ENCODE measurements at places on chromosomes 1 and 21.

GRCh38 chr1:70941563-70941962 is 106.1 kb downstream of the PTGER3 start:
- DNase-seq, result no peak

DNA sequence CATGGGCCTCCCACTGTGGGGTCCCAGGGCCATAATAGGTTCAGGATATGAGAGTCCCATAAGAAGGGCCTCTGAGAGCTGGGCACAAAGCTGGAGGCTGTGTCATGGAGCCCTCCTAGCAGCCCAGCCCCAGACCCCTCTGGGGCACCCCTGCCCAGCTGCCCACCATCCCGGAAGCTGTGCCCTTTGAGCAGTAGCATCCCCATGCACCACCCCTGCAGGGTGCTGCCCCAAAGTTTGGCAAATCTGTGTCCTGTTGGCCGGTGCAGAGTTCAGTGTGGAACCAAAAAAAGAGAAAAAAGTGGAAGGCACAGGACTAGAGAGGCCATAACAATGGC is 17.6 kb downstream of the TNNT2 start:
- no peak for DNase-seq

GRCh38 chr1:30450148-30450817 is 273.1 kb downstream of the MATN1 start:
- DNase-seq, result no peak

DNA sequence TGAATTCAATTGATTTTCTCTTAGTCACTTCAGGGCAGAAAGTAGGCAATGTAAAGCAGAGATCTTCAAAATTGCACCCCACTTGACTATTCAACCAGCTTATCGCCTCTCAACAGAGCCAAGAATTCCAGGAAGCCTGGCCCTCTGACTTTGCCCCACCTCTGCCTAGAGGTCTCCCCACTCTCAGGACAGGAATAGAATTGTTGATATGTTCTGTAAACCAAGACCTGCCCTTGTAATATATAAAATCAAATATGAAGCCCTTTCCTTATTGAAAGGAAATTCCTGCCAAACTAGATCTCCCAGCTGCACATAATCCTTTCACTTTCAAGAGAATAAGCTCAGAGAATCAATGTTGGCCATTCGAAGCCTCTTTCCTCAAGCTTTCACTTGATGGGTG is 116.1 kb upstream of the DPT start:
- DNase-seq, result no peak

DNA sequence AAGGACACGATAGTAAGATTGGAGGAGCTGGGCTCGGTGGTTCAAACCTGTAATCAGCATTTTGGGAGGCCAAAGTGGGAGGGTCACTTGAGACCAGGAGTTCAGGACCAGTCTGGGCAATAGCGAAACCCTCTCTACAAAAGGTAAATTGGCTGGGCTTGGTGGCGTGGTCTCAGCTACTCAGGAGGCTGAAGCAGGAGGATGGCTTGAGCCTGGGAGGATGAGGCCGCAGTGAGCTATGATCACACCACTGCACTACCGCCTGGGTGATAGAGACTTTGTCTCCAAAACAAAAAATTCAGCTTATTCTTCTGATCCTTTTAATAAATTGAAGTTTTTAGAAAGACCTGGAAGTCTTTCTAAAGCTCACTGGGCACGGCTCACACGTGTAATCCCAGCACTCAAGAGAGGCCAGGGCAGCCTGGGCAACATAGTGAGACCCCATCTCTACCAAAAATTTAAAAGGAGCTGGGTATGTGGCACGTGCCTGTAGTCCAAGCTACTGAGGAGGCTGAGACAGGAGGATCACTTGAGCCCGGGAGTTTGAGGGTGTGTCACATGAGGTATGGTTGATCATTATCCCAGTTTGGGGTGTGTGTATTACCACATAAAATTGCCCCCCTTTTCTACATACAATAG is 15.3 kb downstream of the MASP2 start:
- no peak for DNase-seq

GRCh38 chr1:217983051-217983375 is 302.1 kb upstream of the RRP15 start:
- peak; percentile 16 for DNase-seq

- no peak for DNase-seq
These were observed 690.5 kb downstream of the BRINP3 start for GRCh38 chr1:189787201-189787600.

GRCh38 chr1:235892202-235892601 is 25.5 kb upstream of the LYST start:
- no peak for DNase-seq

DNA sequence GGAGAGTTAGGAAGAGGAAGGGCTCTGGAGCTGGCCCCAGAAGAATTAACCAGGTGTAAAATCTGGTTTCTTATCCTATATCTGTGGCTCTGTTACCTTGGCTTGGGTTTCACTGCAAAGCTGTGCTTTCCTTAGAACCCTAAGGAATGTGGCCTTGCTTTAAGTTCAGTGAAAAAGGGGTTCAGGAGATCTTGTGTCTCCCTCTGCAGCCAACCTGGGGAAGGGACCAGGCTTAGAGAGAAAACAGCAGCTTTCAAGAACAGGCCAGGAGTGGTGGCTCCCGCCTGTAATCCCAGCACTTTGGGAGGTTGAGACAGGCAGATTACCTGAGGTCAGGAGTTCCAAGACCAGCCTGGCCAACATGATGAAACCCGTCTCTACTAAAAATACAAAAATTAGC is 16.1 kb upstream of the MYCL start:
- DNase-seq, result no peak

- no peak for DNase-seq
These were observed 8.0 kb downstream of the TRNAU1AP start for GRCh38 chr1:28560886-28561285.

DNA sequence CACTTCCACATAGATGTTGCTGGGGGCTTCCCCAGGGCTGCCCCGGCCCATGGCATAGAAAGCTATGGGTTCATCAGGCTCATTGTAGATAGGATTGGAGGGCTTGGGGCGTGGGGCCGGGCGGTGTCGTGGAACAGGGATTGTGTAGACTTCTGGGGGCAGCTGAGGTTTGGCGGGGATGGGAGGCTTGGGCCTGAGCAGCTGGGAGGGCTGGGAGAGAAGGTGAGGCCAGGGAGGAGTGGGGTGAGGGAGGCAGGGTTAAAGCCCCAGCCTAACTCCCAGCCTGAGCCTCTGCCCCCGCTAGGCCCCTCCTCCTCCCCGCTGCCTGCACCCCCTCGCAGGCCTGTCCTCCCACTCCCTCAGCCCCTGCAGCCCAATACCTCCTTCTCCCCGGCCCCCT is 7.4 kb downstream of the SH2D2A start:
- DNase-seq, result no peak

DNA sequence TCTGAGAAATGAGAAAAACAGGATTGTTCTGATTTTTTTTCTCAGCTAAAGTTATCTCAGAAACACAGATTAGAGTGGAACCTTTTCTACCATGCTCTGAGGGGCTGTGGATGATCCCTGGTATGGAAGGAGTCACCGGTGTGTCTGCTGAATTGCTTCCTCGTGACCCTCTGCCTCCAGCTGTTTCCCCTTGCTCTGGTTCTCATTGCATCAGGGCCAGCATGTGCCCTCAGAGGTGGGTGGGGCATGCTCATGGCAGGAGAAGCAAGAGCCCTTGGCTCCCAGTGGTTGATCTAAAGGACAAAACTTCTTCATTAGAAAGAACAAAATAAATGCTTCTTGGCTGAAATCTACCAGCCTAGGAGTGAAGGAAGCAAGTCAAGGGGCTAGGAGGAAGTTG is 183.2 kb upstream of the HMCN1 start:
- DNase-seq, result no peak

DNA sequence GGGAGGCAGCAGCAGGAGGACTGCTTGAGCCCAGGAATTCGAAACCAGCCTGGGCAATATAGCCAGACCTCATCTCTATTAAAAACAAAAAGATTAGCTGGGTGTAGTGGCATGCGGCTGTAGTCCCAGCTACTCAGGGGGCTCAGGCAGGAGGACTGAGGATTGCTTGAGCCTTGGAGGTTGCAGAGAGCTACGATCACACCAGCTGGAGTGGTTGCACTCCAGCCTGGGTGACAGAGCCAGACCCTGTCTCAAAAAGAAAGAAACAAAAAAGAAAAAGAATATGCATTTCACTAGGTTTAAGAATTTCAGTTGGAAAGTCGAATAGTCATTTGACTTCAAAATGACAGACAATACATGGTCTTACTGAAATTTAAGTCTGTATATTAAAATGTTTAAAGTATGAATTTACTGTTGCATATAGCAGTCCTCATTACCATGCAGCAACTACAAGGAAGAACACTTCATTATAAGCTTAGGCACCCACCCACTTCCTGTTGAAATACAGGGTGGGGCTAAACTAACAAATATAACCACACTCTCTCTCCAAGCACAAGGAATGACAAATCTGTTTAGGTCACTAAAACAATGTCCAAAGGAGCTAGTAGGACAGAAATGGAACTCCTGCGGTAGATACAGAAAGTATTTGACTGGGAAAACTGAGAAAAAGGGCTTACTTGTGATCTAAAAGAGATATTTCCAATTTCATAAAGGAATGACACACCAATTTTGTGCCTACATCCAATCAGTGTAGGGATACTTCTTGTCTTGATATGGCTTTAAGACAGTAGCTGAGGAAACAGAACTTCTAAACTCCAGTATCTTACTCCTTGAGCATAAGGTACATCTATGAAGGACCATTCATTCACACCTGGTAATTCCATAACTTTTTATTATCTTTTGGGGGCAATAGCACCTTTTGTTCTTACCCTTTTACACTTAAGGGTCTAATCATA is 44.1 kb downstream of the GPR3 start:
- no peak for DNase-seq

GRCh38 chr1:32394890-32395432 is 720 bp upstream of the BSDC1 start:
- DNase-seq, result peak; percentile 46

GRCh38 chr1:174258148-174258550 is 98.8 kb downstream of the RABGAP1L start:
- DNase-seq, result peak; percentile 46

GRCh38 chr21:17730782-17731181 is 88.4 kb downstream of the C21orf91 start:
- no peak for DNase-seq

GRCh38 chr1:21069549-21069948 is 107.1 kb downstream of the EIF4G3 start:
- DNase-seq, result no peak

- no peak for DNase-seq
These were observed 510 bp upstream of the IL10RB start for GRCh38 chr21:33265664-33266049.

DNA sequence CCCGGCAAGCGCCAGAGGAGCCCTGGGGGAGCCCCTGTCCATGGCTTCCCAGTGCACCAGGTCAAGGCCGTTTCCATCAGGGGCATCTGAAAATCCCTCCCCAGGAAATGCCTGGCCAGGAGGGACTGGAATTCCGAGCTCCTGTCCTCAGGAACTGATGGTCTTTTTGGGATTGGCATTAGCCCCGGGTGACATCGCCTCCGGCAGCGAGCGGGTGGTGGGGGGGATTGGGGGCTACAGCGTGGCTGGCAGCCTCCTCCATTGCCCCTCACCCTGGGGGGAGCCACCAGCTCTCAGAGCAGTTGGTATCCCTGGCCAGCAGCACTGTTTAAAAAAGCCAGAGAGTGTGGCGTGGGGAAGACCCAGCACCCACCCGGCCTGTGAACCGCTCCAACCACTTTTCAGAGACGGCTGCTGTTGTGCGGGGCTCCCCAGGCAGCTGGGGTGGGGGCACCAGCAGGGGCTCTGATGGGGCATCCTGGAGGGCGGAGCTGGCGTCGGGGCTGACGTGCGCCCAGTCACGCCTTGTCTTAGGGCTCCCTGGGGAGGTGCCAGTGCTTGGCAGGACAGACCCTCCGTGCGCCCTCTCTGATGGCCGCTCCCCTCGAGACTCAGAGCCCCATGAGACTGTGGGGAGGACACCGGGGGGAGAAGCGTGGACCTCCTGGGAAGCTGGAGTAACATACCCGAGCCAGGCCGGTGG is 62.9 kb upstream of the TTC34 start:
- no peak for DNase-seq

DNA sequence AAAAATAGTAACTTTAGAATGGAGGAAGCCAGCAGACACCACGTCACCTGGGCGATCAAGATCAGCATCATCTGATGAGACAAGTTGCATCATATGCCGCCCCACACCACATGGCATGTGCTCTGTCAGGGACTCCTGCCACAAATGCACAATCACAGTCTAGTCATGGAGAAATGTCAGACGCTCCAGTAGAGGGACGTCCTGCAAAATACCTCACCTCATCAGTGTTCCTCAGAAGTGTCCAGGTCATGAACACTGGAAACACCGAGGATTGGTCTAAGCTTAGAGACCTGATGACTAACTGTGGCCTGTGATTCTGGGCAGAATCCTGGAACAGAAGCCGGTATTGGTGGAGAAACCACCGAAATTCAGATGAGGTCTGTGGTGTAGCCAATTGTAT is 14.3 kb downstream of the ADARB1 start:
- DNase-seq, result no peak

DNA sequence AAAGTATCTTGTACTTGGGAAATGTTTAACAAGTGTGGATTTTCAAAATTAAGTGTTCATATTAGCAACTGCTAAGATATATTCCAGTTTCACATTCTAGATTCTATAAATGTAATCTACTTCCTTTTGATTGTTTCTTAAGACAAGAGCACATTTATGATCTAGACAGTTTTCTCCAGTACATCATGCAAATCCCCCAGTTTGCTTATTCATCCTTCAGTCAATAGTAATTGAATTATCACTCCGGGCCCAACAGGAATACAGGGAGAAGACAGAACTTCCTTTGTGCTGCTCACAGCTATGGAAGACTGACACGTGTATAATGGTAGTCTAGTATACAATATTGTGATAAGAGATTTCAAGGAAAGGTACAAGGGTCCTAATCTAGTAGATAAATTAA is 14.5 kb downstream of the PLA2G4A start:
- DNase-seq, result no peak

DNA sequence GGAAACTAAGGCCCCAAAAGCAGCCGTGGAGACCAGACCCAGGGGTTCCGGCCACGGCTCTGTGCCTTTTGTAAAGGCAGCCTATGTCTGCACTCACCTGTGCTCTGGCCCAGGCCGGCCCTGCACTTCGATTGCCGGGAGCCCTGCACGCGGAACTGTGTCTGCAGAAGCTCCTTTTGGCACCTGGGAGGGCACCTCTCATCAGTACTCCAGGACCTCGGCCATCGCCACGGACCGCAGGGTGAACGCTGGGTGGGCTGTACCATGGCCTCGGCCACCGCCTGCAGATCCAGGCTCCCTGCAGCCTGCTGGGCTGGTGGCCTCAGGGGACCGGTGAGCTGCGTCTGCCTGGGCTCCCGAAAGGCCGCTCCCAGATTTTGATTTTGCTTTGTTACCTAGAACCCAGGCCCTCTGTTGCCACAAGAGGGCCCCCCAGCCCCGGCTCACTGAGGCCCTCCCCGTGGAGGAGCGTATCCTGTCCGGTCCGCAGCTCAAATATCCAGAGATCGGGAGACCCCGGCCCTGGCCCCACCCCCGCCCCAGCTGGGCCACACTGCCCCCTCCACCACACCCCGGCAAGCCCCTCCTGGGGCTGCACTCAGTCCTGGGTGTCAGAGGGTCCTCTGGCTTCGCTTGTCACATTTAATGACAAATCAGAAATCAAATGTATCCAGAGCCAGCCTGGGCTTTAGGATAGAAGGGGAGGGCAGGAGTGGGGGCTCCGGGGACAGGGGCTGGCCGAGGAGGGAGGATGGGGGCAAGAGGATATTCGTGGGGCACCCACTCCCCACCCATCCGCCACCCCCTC is 60.2 kb upstream of the PDE9A start:
- peak; percentile 98 for DNase-seq

Measured in iPS-NIHi11 (cell line).